Brain (organoid and tissue), 16 donors: ENCODE measurements at places on chromosomes 16 and 17. TPM values are rescaled to one million over a fixed set of nuclear protein-coding genes. Genes with fewer than 3 reads are reported as not detected.

Gene SPN
- 0.37 TPM for polyA plus RNA-seq

Gene TPSG1
- not detected for polyA plus RNA-seq

Gene DPEP2
- 1.2 TPM for polyA plus RNA-seq

Gene PTGES3L
- 1.5 TPM for polyA plus RNA-seq

Gene PDE6G
- polyA plus RNA-seq: not detected

Gene TNFRSF13B
- polyA plus RNA-seq: not detected

Gene USP43
- 2.4 TPM for polyA plus RNA-seq

Gene CCL13
- not detected for polyA plus RNA-seq

Gene CD300C
- 0.36 TPM for polyA plus RNA-seq
